Stimulated activated CD8-positive, alpha-beta memory T cell treated with anti-CD3 and anti-CD28 coated beads, Interleukin-4, amount 100 ng/mL, for 4 hours (primary cell): ENCODE measurements at places on chromosomes 6 and 20.

- DNase-seq: no peak
Observed at GRCh38 chr6:42407379-42407778, 44.3 kb downstream of the TRERF1 start.

GRCh38 chr20:4550740-4551139, 171.0 kb upstream of the PRND start:
- no peak for DNase-seq

GRCh38 chr6:136184738-136185137, 65.4 kb downstream of the MTFR2 start:
- DNase-seq: no peak

DNA sequence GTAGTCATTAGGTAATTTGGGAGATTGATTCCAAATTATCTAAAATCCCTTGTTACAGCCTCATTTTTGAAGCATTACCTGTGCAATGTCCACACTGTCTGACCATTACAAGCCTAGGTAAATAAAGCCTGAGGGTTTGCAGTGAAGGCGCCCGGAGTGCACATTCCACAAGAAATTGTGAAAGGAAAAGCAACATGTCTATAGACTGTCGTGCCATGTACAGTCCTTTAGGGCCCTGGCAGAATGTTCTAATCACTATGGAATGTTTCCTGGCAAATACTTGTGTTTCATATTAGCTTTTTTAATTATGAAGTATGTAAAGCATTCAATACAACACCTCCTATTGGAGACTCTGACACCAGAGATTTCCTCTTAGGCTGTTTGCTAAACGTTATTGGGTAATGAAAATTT, 28.9 kb downstream of the PREP start:
- DNase-seq: no peak

DNA sequence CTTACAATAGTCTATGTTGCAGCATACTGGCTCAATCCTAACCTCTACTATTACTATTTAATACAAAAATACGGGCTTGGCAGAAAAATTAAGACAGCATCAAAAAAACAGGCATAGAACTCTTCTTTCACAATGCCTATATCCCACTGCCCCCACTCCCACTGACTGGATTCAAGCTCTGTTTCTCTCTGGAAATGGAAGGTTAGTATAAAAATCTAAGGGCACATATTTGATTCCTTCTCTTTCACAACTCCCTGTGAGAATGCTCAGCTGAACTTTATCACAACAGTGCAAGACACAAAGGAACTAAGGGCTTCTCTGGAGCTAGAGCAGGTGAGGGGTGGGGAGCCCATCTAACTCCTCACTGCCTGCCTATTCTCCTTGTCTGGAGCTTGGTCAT, 258.4 kb upstream of the FAM83B start:
- no peak for DNase-seq

DNA sequence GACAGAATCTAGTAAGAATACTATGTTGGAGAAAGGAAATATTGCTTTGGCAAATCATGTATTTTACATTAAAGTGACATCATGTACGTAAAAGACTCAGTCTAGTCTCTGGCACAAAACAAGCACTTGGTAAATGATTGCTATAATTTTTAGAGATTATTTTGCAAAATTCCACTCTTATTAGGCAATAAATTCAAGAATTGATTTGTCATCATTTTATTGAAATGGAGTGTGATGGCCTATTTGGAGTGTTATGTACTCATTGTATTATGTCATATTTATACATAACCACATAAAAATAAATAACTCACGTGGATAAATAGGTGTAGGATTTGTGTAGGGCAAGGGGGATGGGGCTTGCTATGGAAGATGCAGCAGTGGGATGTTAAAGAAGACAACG, 70.0 kb upstream of the FYN start:
- DNase-seq: no peak

DNA sequence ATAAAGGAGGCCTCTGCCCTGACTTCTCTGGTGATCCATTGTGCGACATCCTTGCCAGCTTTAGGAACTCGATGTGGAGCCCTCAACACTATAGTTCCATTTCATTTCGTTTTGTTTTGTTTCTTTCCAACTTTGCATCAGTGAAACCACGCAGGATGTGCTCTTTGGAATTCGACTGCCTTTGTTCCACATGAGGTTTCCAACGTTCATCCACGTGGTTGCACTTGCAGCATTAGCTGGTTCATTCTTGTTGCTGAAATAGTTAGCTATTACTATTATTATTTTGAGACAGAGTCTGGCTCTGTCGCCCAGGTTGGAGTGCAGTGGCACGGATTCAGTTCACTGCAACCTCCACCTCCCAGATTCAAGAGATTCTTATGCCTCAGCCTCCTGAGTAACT, 61.3 kb upstream of the ZNFX1 start:
- no peak for DNase-seq

DNA sequence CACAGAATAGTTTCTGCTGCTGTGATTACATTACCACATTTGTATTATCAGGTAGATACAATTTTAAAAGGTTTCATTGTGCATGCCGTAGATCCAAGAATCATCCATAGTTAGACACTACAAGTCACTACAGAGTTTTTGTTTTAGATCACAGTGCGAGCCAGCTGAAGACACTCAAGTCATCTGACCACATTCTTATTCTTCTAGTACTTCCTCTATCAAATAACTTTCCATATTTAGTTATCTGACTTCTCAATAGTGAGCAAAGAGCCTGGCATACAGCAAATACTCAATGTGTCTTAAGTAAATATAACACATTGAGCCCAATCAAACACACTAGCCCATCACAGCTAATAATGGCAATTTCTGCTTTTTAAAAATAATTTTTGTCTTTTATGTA, 195.4 kb downstream of the ASCC3 start:
- DNase-seq: no peak

DNA sequence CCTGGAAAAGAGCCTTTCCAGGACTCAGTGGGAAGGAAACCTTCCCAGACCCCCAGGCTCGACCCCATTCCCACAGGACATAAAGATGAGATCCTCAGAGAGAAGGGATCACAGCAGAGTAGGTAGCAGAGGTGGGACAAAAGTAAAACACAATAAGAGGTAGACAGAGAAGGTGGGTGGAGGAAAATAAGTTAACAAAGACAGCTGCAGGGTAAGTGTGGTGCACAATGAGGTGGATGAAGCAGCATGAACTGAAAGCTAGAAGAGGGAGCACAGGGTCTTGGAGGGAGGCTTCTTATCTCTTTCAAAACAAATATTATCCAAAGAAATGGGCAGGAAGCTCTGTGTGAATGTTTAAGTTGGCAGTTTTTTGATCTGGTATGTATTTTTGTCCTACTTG, 14.0 kb upstream of the MAP7 start:
- DNase-seq: no peak

DNA sequence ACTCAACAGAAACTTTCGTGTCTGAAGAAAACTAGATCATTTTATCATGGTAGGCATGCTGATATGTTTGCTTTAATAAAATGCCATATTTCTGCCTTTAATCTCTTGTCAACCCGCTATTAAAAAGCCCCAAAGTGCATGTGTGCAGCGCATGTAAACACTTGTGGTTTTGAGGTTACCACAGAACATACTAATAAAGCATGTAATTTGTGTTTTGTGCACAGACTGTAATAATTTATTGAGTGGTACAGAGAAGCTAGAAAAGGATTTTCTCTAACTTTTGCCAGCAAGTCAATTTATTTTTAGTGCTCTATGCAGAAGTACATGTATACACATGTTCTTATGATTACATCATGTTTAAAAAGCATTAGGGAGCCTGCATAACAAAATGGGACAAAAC, 349.9 kb upstream of the SLC35B3 start:
- DNase-seq: no peak

DNA sequence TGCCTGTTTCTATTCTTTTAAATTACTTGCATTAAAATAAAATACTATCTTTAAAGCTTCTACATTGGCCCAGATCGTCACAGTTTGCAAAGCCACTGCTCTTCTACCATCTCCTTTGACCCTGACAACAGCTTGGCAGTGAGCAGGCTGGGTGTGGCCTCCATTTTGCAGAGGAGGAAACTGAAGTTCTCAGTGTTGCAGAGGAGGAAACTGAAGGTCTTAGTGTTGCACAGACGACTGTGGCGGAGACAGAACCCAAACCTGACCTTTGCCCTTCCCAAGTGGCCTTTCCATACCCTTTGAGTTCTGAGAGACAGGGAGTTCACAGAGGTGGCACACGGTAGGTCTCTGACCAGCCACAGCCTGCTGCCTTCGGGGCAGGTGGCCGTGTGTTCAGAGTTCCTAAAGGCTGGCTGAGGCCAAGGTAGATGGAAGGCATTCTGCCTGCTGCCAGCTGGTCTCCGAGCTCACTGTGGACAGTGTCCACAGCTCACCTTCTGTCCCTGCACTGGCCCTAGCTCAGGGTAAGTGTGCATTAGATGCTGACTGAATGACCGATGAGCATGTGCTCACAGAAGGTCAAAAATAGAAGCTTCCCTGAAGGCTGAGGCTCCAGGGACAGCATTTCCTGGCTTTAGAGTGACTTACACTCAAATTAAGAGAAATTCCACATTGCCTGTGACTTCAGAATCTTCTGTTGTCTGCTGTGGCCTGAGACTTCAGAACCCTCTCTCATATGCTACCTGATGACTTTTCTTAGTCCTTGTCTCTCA, 113.5 kb upstream of the SLC24A3 start:
- DNase-seq: no peak

DNA sequence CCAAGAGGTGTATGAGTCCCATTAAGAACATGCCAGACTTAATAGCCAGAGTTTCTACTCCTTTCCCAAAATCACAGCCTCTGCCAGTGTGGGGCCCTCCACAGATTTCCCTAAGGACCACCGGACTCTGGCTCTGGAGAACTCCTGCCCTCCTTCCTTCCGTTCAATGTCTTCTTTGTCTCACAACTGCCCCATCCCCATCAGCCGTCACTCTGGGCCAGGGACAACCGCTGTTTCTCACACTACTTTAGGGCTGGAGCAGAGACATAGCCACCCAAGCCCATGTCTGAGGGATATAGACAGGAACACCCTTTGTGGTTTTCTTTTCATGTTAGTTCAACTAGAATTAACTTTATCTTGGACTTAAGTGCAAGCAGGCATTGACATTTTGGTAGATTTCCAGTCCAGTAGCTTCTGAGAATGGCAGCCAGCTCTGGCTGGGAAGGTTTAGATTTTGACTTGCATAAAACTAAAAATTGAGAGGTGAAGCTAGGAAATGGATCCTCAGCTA, 6.7 kb upstream of the ACSS1 start:
- DNase-seq: no peak

GRCh38 chr20:49904440-49905214, 10.7 kb downstream of the SPATA2 start:
- DNase-seq: no peak
